Stimulated activated CD4-positive, alpha-beta T cell treated with anti-CD3 and anti-CD28 coated beads, Interleukin-15, amount 100 ng/mL, for 1 hour (primary cell): ENCODE measurements at places on chromosomes 6 and 20.

DNA sequence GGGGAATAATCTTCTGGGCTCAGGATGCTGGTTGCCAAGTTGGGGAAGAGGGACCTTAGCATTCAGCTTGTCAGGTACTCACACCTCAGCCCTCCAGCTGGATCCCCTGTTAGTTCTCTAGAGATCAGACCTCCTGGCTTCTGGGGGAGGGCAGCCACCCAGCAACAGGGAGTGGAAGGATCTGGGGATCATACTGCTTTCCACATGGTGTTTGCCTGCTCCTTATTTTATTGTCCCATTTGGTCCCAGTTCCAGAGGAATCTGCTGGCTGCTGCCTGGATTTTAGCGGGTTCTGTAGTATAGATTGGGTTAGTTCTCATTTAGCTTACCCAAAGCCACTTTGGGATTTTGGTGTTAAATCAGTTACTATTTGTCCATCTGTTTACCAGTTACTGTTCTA, 29.3 kb downstream of the KAT14 start:
- DNase-seq = no peak

GRCh38 chr6:89302195-89302770, 12.8 kb downstream of the GABRR2 start:
- no peak for DNase-seq

DNA sequence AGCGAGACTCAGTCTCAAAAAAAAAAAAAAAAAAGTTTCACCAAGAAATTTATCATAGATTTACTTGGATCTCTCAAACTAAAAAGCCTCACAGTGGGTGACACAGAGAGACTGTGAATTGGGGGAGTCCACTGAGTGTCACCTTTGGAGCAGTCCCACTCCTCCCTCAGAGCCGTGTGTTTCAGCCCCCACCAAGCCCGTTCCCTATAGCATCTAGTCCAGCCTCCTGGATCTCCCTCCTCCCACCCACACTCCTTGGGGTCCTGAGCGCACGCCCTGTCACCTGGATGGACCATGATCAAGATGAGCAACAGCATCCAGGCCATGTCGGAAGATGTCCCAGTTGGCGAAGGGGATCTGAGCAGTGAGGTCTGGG, 422 bp downstream of the NCR3 start:
- no peak for DNase-seq

DNA sequence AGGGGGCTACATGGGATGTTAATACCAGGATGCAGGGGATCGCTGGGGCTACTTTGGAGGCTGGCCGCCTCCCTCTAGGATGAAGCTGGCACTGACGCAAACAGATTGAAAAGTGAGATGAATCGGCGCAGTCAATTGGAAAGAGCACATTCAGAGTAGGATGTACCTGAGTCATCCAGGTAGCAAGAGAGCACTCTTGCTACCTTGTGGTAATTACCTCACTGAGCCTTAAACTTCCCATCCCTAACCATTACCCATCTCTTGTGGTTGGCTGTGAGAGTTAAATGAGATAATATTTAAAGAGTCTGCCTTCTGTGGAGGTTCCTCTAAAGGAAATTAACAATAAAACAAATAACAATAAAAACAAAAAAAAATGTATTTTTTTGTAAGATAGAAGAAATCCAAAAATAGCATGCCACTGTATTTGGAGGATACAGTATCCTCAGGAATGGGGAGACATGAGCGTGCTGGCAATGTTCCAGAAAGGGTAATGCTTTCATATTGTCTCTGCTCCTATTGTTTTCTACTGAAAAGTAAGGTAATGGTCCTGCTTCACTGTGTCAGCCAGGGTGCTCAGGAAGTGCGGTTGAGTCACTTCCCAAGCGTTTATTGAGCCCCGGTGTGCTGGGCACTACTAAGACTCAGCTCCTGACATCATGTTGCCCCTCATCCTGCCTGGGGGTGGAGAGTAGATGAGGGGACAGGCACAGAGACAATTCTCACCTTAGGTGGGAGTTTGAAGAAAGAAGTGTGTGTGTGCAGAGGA, 301.1 kb downstream of the EYA4 start:
- DNase-seq = no peak

DNA sequence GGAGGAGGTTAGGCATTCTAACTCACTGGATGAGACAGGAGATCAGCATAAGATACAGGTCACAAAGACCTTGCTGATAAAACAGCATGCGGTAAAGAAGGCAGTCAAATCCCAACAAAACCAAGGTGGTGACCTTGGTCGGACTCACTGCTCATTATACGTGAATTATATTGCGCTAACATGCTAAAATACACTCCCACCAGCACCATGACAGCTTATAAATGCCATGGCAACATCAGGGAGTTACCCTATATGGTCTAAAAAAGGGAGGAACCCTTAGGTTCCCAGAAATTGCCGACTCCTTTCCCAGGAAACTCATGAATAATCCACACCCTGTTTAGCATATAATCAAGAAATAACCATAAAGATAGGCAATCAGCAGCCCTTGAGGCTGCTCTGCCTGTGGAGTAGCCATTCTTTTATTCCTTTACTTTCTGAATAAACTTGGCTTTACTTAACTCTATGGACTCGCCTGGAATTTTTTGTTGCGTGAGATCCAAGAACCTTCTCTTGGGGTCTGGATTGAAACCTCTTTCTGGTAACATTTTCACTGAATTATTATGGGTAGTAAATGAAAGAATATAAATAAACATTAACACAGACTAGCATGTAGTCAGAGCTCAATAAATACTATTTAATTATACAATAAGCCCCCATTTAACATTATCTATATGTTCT, 3.0 kb upstream of the LAMA4 start:
- DNase-seq = no peak

DNA sequence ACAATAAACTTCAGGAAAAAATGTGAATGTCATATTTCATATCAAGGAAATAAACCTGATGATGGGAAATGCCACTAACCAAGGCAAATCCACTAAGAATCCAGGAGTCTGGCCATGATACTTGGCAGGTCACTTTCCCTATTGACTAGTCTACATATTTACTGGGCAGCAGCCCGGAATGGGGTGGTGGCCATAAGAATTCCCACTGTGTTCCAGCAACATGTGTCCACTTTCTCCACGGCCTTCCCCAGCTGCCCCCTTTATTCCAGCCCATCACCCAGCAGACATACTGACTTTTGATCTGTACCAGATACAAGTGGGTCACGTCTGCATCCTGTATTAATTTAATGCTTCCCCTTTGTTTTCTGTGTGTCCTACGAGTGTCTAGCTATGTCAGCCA, 234.5 kb upstream of the PRDM1 start:
- no peak for DNase-seq

- no peak for DNase-seq
Measured at GRCh38 chr6:132936646-132937045, 122.3 kb downstream of the RPS12 start.

- DNase-seq = no peak
Measured at GRCh38 chr20:57611586-57612311, 8.5 kb downstream of the ZBP1 start.

DNA sequence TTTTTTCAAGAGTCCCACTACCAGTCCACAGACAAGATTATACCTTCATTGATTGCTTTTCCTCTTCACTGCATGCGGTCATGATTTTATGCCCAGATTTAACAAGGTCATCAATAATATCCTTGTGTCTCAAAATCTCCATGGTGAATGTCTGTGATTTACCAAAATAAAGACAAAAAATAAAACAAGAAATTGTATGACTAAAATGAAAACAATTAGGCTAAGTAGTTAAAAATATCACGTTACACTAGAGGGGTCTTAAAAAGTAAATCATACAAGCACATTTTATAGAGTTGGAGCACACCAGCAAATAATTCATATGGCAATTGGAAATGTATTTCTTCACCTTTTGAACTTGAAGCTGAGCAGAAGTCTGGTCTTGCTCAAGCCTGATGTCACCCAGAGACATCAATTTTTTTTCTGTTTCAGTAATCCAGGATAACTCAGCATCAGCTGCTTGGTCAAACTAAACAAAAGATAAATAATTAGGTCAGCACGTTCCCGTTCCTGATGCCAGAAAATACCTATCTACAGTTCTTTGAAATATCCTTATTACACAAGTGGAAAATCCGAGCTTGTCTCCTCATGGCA, 125.4 kb downstream of the DST start:
- no peak for DNase-seq
